T-helper 1 cell (primary cell): ENCODE measurements at places on chromosomes 5 and 9.
A peak's percentile ranks its signal among the peaks of the same experiment; 100 is the strongest.

GRCh38 chr9:96021551-96022444, 146.3 kb downstream of the ERCC6L2 start:
- no peak for DNase-seq

- no peak for DNase-seq
These were observed 7.8 kb upstream of the ALDOB start for GRCh38 chr9:101443364-101443771.

GRCh38 chr5:116881921-116882531, 307.4 kb upstream of the SEMA6A start:
- DNase-seq: no peak

GRCh38 chr9:91004992-91005391, 203.4 kb downstream of the SYK start:
- DNase-seq: no peak

- DNase-seq: no peak
These were observed 529 bp downstream of the CSNK1A1 start for GRCh38 chr5:149550594-149551226.

DNA sequence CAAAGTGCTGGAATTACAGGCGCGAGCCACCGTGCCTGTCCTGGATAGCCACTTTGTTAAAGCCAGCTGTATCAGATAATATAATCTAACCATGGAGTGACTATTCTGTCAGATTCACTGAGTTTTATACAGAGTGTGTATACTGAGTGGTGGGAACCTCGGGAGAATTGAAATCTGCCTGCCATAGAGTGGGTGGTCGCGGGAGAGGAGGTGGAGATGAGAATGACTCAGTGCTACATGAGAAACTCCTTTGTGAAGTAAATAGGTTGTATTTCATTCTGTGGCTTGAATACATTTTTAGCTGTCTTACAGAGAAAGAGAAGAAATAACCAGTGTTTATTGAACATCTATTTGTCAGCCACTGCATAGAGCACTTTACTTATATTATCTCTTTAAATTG, 26.4 kb downstream of the ATP6V0E1 start:
- no peak for DNase-seq

- DNase-seq: no peak
These were observed 100.2 kb upstream of the RAI14 start for GRCh38 chr5:34555699-34556508.

DNA sequence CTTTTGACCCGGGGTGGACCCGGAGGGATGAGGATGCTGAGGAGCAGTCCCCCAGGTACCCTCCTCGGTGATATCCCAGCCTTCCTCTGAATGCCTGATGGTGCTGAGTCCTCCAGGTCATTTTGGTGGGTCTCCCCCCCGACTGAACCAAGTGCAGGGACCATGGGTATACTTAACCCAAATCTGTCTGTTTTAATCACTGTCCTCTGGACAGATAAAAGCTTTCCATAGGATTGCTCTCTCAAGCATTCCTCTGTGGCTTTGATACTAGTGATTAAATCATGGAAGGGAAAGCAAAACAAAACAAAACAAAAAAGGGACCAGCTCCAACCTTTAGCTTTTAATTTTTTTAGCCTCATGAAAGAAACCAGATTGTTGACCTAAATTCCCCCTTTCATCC, 26.0 kb downstream of the PAPPA start:
- no peak for DNase-seq

DNA sequence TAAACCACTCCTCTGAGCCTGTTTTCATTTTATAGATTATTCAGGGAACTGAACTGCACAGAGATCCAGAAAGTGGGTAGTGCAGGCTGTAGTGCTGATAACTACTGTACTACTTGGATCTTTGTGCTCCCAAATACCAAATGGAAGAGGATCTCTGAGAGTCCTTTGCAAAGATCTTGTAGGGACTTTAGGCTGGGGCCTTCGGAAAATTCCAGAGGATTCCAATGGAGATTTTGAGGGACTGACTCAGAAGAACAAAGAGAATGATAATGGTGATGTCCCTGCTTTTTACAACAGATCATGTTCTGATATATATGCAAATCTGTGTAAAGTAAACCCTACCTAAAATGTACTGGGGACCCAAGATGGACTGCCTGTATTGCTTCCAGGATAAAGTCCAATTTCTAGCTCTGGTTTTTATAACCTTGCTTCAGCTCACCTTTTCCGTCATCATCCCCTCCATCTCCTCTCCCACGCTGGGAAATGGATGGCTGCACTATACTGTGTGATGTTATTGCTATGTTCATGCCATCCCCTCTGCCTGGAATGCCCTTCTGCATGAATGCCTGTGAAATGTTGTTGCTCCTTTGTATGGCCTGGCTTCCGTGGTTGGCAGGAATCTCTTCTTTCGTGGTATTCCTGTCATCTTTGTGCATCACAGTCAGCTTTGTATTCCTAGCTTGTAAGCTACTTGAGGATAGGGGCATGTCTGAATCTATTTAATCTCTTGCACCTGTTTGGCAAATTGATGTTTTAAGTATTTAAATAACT, 9.7 kb upstream of the PSMD5 start:
- DNase-seq: no peak

DNA sequence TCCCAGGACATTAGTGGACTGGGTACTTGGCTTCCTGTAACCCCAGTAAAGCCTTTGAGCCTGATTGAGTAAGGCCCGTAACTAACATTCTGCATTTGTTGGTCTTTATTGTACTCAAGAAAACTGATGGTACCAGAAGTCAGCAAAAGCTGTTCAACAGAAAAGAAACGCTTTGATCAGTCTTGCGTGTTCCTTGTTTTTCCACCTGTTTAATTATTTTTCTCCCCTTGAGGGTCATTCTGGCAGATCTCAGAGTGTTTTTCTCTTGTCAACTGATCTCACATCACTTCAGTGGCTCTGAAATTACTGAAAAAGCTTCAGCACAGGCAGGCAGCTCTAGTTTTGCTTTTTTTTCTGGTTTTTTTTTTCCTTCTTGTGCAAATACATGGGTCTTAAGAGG, 6.1 kb upstream of the TMEM268 start:
- no peak for DNase-seq

- no peak for DNase-seq
These were observed 149.5 kb downstream of the FANCC start for GRCh38 chr9:95167998-95168397.

- no peak for DNase-seq
These were observed 23.2 kb downstream of the DNM1 start for GRCh38 chr9:128226412-128226801.

DNA sequence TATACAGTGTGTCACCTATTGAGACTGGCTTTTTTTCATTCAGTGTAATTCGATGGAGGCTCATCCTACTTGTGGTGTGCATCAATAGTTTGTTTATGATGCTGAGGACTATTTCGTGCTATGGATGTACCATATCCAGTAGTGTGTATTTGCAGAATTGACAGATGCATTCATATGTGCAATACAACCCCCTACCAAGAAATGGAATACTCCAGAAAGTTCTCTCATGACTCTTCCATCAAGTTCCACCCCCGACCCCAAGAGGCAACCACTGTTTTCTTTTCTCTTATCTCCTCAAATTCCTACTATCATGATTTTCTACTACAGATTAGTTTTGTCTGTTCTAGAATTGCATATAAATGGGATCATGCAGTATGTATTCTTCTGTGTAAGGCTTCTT, 21.9 kb downstream of the FBXO10 start:
- no peak for DNase-seq

DNA sequence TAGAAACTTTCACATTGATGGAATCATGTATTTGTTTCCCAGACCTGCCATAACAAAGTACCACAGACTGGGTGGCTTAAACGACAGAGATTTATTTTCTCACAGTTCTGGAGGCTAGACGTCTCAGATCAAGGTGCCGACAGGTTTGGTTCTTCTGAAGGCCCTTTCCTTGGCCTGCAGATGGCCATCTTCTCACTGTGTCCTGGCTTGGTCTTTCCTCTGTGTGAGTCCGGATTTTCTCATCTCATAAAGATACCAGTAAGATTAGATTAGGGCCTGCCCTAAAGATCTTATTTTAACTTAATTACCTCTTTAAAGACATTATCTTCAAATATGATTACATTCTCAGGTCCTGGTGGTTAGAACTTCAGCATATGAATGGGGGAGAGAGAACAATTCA, 5.8 kb downstream of the USP20 start:
- no peak for DNase-seq

GRCh38 chr9:25119041-25119440, 559.2 kb downstream of the TUSC1 start:
- DNase-seq: no peak

DNA sequence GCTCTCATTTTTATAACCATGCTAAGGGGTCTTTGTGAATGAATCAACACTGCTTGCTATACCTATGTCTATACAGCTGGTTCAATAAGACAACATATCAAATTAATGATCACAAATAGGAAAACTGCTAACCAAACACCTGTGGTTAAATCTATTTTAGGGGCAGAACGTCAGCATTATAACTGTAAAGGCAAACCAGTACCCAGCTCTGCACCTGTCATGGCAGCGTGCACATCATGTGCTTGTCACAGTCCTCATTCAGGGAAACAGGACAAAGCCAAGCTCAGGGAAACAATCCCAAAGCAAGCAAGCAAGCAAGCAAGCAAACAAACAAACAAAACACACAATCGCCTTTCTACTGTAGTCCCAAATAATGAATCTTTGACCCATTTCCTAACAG, 277.7 kb upstream of the DAP start:
- no peak for DNase-seq

- DNase-seq: no peak
These were observed 1.3 kb downstream of the PROB1 start for GRCh38 chr5:139393497-139394122.

DNA sequence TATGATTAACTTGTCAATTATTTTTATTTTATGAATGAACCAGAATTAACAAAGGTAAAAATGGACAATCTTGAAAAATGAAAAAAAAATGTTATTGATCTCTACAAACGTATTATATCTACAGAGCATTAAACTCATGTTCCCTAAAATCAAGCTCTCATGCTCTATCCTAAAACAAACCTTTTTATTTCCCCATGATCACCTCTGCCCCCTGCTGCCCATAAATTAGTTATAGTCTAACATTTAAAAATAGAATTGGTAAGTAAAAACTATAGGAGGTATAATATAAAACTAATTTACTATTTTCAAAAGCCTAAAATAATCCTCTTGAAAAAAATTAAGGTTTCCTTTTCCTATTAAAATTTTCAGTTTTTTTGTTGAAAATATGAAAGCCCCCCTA, 168.0 kb upstream of the POU5F2 start:
- no peak for DNase-seq

GRCh38 chr5:160492565-160492964, 70.9 kb downstream of the PTTG1 start:
- no peak for DNase-seq

GRCh38 chr5:96875791-96876291, 459 bp upstream of the ERAP2 start:
- peak; percentile 45 for DNase-seq

DNA sequence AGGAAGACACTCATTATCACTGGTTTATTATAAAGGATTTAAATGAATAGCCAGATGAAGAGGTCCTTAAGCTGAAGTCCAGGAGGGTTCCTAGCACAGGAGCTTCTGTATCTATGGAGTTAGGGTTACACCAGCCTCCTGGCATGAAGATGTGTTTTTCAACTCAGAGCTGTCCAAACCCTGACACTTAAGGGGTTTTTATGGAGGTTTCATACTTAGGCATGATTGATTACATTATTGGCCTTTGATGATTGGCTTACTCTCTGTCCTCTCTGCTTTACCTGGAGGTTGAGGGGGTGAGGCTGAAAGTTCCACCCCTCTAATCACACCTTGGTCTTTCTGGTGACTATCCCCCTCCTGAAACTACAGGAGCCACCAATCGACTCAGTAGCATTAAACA, 84.9 kb upstream of the ZNF169 start:
- DNase-seq: no peak

DNA sequence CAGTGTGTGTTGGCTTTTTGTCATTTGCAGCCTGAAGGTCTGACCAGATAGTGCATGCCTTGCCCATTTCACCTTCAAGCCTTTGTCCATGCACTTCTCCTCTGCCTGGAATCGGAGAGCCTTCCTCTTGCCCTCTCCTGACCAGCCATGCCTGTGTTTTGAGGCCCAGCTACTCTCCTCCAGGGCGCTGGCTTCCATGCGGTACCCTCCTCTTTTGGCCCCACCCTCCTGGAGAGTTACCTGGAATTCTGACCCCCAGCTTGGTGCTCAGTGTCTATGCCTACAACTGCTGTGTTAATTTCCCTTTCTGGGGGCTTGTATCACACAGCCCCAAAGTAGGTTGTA, 52.5 kb downstream of the CXXC5 start:
- no peak for DNase-seq
